ENCODE measurements at places on chromosomes 7 and 10.

DNA sequence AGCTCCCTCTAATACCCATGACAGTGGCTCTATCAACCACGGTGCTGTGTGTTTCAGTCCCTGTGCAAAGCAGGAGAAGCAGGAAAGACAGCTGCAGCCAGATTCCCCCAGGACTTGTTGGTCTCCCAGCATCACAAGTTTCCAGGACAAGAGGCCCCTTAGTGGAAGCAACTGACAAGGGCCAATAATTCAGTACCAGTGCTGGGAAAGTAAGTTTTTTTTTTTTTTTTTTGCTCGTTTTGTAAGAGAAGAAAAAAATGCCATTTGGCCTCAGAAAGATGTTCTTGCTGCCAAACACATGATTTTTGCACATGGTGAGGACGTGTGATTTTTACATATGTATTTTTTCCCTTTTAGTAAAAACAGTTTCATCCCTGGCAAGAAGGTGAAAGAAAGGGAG is 284.2 kb upstream of the ZMIZ1 start:
- DNase-seq, result no peak

DNA sequence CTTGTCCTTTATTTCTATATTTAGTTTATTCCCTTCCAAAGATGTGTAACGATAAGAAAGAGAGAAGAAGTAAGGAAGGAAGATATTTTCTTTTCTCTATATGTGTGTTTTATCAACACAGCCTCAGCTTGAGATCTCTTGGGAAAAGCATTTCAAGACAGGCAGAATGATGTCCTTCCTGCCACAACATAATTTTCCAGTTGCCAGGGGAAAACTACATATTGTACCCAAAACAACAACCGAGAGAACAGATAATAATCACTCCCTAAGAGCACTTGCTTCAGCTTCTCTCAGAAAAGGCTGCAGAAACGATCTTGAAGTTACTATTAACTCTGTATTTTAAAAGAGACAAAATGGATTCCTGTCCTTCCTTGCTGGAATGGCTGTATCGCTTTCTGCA is 151.4 kb upstream of the ITGB1 start:
- no peak for DNase-seq

DNA sequence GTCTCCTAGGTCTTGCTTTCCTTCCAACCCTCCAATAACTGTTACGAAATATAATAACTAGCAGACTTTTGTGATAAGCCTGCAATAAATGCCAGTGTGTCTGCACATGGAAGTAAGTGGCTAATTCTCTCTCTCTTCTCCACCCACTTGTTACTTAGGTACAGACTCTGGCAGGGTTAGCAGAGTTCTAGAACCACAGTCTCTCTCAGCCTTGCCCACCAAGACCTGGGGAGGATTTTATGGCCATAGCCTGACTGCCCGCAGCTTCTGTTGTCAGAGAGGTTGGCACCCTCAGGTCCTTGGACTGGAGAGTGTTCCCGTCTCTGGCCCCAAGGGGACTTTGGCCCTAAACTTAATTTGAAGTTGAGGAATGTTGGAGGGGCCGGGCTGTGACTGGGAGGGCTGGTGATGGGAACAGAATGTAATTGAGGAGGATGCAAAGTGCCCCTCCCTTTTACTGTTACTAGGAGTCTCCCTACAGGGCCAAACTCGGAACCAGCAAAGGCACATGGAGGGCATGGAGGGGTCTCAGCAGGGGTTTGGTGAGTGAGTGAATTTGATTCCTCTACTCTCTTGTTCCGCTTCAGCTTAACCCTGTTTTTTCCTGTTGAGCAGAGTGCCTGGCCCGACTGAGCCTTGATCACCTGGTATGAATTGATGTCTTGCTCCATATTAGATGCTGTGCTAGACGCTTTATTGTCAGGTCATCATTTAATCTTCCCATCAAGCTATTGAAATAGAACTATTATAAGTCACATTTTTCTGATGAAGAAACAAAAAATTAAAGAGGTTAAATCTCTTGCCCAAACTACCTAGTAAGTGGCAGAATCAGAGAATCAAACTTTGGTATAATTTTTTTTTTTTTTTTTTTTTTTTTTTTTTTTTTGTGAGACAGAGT is 37.0 kb upstream of the LCOR start:
- DNase-seq, result no peak

DNA sequence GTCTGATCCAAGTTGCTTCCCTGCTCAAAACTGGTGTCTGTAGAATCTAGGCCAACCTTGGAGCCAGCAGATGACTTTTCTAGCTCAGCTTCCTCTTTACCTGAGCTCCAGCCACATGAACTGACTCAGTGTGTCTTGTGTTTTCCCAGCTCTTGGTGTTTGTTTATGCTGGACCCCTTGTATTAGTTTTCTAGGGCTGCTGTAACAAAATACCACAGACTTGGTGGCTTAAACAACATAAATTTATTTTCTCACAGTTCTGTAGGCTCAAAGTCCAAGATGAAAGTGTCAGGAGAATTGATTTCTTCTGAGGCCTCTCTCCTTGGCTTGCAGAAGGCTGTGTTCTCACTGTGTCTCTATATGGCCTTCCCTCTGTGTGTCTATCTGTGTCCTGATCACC is 45.1 kb downstream of the LRMDA start:
- no peak for DNase-seq

- no peak for DNase-seq
These were observed 100.7 kb downstream of the ZMYND11 start for GRCh38 chr10:235915-236314.
